ENCODE measurements at places on chromosomes 4 and X. TPM values are rescaled to one million over a fixed set of nuclear protein-coding genes. Genes with fewer than 3 reads are reported as not detected.

DNA sequence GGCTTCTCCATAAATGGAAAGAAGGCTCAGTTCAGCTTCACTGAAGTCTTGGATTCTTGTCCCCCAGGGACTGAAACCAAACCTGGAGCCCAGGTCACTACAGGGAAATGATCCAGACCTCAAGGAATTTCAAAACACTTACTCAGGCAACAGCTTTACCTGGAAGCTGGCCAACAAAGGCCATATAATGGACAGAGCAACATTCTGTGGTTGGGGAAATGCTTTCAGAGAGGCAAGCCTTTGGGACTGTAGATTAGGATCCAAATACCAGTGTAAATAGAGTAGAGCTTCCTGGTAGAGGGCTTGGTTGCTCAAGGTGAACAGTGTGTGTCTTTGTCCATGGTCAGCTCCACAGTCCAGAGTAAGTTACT is 57.0 kb upstream of the PROM1 start:
- H3K36me3 ChIP-seq, result no peaks in the 10 kb centered on the region
- peak; percentile 83 for DNase-seq
- no peak overlapping the region for H3K4me3 ChIP-seq
- peaks cover 40% of the 10 kb centered on the region for H3K27me3 ChIP-seq
- peaks cover 8% of the 10 kb centered on the region for H3K4me1 ChIP-seq

GRCh38 chrX:150227873-150228410 is 135.2 kb upstream of the MAMLD1 start:
- no peak overlapping the region for H3K4me3 ChIP-seq
- no peaks in the 10 kb centered on the region for H3K36me3 ChIP-seq
- H3K27ac ChIP-seq, result no peak overlapping the region
- H3K27me3 ChIP-seq, result no peaks in the 10 kb centered on the region
- H3K4me1 ChIP-seq, result no peaks in the 10 kb centered on the region

DNA sequence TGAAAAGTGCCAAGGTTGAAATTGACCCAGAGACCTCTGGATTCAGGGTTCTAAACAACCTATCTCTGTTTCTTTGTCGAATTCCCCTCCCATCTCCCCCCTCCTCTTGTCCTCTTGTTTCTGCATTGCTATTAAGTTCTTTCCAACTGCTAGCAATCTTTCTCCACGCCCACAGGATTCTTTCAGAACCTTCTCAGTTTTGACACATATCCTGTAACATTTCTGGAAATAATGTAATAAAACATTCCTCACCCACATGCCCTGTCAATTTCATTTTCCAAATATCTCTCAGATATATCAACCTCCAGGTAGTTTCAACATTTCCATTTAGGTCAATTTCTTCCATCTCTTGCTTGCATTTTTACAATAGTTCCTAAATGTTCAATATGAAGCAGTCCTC is 1105.9 kb downstream of the ARAP2 start:
- no peak overlapping the region for H3K4me3 ChIP-seq
- no peak overlapping the region for H3K27ac ChIP-seq
- H3K27me3 ChIP-seq, result no peaks in the 10 kb centered on the region
- no peak for DNase-seq
- H3K36me3 ChIP-seq, result no peaks in the 10 kb centered on the region

DNA sequence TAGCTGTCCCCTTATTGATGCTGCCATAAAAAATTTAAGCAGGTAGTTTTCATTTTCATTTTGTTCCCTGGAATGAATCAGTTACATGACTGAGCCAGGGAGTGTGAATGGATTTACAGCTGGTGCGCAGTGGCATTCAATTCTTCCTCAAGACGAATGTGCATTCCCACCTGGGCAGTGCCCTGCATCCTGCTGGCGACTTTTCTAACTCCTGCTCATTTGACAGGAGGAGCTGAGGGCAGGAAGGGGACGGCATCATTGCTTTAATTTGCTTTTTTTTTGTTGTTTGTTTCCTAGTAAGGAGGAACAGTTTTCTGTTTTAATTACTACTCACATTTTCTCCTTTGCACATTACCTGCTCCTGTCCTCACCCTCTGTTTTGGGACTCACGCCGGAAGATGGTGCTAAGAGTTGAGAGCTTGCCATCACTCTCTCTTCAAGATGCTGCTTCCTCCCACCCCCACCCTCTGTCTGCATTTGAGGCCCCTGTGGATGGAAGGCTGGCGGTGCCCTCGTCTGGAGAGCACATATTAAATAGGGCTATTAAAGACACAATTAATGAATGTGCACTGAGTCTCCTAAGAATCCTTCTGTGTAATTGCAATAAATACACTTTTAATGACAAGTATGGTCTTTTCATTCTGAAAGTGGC is 35.8 kb downstream of the PSAPL1 start:
- H3K27me3 ChIP-seq, result peaks cover 15% of the 10 kb centered on the region
- DNase-seq, result no peak
- H3K4me3 ChIP-seq, result no peak overlapping the region
- H3K4me1 ChIP-seq, result no peaks in the 10 kb centered on the region
- no peak overlapping the region for H3K27ac ChIP-seq
- H3K36me3 ChIP-seq, result no peaks in the 10 kb centered on the region

GRCh38 chr4:144574000-144574399 is 72.0 kb upstream of the HHIP start:
- H3K36me3 ChIP-seq, result no peaks in the 10 kb centered on the region
- H3K4me1 ChIP-seq, result peaks cover 7% of the 10 kb centered on the region
- no peak for DNase-seq
- no peak overlapping the region for H3K4me3 ChIP-seq

- DNase-seq, result no peak
- no peak overlapping the region for H3K4me3 ChIP-seq
- no peaks in the 10 kb centered on the region for H3K4me1 ChIP-seq
- H3K27ac ChIP-seq, result no peak overlapping the region
- no peaks in the 10 kb centered on the region for H3K36me3 ChIP-seq
These were observed 112.9 kb downstream of the CPZ start for GRCh38 chr4:8705161-8706145.

DNA sequence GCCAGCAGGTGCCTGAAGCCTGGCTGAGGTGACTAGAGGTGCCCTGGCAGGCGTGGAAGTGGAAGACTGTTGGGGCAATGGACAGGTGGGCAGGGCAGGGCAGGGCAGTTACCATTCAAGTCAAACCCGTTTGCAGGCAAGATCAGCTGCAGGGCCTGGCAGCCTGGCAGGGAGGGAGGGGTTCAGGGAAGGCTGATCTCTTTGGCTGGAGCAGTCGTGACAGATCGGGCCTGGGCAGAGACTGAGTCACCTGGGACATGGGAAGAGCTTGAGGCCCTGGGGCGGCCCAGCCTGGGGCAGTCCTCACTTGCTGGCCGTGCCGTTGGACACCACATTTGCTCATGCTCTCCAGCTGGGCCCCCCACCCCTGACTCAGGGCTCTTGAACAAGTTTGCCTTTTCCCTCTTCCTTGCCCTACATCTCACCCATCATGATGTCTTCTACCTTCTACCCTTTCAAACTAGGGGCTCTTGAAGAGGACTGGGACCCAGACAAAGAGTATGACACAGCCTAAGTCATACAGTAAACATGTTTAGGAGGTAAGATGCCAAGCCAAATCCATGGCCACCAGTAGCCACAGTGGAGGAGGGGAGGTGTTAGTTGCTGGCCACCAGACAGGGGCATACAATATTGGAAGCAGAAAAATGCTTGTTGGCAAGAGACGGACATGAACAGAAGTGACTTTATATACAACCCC is 2.0 kb upstream of the ZNF185 start:
- peak; percentile 54 for DNase-seq
- H3K27me3 ChIP-seq, result no peaks in the 10 kb centered on the region
- no peaks in the 10 kb centered on the region for H3K36me3 ChIP-seq
- no peak overlapping the region for H3K27ac ChIP-seq
- no peak overlapping the region for H3K4me3 ChIP-seq

- no peak overlapping the region for H3K4me3 ChIP-seq
- H3K4me1 ChIP-seq, result no peaks in the 10 kb centered on the region
- 0 out of 2 replicates have a peak, but pooled peaks cover 3% of the 10 kb centered on the region for H3K36me3 ChIP-seq
- H3K27ac ChIP-seq, result no peak overlapping the region
- no peaks in the 10 kb centered on the region for H3K27me3 ChIP-seq
- peak; percentile 46 for DNase-seq
These were observed 28.8 kb downstream of the RPS6KA3 start for GRCh38 chrX:20237864-20238263.

GRCh38 chr4:30718021-30718542 is 2.1 kb upstream of the PCDH7 start:
- DNase-seq, result peak; percentile 34
- H3K27me3 ChIP-seq, result peaks cover 35% of the 10 kb centered on the region
- peaks cover 3% of the 10 kb centered on the region for H3K4me1 ChIP-seq
- no peak overlapping the region for H3K27ac ChIP-seq
- peak overlapping the region; percentile 72 for H3K4me3 ChIP-seq

DNA sequence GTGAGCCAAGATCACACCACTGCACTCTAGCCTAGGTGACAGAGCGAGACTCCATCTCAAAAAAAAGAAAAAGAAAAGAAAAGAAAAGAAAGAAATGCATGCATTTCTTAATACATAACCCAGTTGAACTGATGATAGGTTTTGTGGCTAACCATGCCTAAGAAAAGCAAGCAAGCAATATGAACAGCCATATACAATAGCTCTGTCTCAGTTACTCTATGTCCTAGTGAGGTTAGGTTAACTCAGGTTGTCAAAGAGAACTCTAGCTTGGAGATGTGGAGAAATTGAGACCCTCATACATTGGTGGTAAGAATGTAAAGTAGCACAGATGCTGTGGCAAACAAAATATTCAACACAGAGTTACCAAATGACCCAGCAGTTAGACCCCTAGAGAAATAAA is 167.0 kb upstream of the RASGEF1B start:
- H3K4me3 ChIP-seq, result no peak overlapping the region
- DNase-seq, result no peak
- no peaks in the 10 kb centered on the region for H3K4me1 ChIP-seq
- no peaks in the 10 kb centered on the region for H3K27me3 ChIP-seq

DNA sequence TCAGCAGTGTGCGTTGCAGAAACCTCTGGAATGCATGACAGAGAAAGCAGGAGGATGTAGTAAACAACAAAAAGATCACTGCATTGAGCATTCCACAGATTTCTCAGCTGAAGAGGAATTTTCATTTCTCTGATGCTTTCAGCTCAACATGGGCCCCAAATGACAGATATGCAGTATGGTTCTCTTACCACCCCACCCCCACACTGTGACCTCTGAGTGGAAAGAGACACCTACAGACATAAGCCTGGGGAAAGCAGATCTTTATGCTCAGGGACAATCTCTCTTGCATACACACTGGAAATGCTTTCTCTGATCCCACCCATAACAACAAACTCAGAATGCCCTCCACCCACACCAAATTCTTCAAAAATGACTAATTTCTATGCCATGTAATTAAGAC is 983.7 kb upstream of the LCORL start:
- no peaks in the 10 kb centered on the region for H3K27me3 ChIP-seq
- H3K27ac ChIP-seq, result no peak overlapping the region
- no peaks in the 10 kb centered on the region for H3K36me3 ChIP-seq
- peaks cover 15% of the 10 kb centered on the region for H3K4me1 ChIP-seq

DNA sequence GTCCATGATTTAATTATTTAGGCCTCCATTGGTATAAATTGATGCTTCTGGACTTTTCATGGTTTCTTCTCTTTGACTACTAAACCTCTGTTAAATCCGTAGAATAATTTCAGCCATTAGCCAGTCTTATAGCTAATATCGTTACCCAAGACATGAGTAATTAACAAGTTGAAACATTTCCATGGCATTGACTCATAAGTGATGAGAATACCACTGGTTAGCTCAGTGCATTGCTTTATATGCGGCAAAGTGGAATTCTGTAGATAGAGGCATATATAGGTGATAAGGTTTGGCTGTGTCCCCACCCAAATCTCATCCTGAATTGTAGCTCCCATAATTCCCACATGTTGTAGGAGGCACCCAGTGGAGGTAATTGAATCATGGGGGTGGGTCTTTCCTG is 80.6 kb downstream of the VCX2 start:
- no peaks in the 10 kb centered on the region for H3K36me3 ChIP-seq
- no peaks in the 10 kb centered on the region for H3K4me1 ChIP-seq
- no peak for DNase-seq
- no peak overlapping the region for H3K4me3 ChIP-seq

- no peak for DNase-seq
- H3K4me3 ChIP-seq, result no peak overlapping the region
- no peaks in the 10 kb centered on the region for H3K36me3 ChIP-seq
- H3K27me3 ChIP-seq, result no peaks in the 10 kb centered on the region
- H3K4me1 ChIP-seq, result no peaks in the 10 kb centered on the region
These were observed 496.0 kb upstream of the AGA start for GRCh38 chr4:177938226-177938625.

DNA sequence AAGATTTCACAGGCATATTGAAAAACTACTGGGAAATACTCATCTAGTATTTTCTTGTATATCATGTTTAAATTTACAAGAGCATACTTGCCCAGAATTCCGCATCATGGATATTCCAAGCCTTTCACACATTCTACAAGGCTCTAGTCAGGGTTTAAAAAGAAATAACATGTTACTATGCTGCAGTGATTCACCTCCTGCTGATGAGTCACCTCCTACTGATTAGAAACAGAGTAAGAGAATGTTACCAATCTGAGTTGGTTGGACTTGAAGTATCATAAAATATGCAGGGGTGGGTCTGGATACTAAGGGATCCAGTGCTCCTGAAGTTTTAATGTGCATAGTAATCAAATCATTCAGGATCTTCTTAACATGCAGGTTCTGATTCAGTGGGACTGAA is 192.0 kb upstream of the ANK2 start:
- peaks cover 28% of the 10 kb centered on the region for H3K4me1 ChIP-seq
- H3K27ac ChIP-seq, result peak overlapping the region; percentile 53
- peak; percentile 94 for DNase-seq

DNA sequence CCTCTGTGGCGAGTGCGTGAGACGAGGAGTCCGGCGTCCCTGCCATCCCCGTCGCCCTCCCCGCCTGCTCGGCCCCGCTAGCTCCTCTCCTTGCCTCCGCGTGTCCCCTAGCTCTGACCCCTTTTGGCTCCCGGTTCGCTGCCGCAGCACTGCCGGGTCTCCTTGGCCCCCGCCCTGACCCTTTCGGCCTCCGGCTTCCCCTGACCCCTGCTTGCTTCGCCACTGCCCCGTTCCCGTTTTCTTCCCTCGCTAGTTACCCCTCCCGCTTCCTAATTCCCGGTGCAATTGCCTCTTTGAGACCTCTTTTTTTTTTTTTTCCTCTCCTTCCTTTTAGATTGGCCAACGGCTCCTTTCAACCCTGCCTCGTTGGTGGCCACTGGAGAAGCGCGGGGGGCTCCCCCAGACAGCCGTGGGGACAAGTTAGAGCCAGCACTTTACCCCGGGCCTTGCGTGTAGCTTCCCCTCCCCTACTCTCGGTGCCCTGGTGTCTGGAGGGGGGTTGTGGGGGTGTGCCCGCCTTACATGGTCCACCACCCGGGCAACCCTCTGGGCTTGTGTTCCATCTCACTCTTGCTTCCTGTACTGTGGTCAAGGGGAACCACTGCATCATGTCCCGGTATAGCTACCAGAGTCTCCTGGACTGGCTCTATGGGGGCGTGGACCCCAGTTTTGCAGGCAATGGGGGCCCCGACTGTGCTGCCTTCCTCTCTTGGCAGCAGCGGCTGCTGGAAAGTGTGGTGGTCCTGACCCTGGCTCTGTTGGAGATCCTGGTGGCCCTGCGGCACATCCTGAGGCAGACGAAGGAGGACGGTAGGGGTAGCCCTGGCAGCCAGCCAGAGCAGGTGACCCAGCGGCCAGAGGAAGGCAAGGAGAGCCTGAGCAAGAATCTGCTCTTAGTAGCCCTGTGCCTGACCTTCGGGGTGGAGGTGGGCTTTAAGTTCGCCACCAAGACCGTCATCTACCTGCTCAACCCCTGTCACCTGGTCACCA is 548 bp downstream of the TMEM164 start:
- peak; percentile 58 for DNase-seq
- 0 out of 2 replicates have a peak, but pooled peaks cover 7% of the 10 kb centered on the region for H3K4me1 ChIP-seq
- H3K36me3 ChIP-seq, result no peaks in the 10 kb centered on the region

The PCDH19 gene
- 0.05 TPM for polyA plus RNA-seq

The GATB gene
- polyA plus RNA-seq, result 20.0 TPM

The ADH7 gene
- not detected for polyA plus RNA-seq

The ZIC3 gene
- polyA plus RNA-seq, result not detected

The USP17L25 gene
- polyA plus RNA-seq, result not detected

The RAB41 gene
- polyA plus RNA-seq, result not detected

The TMSB15A gene
- polyA plus RNA-seq, result 2.8 TPM

The LRAT gene
- not detected for polyA plus RNA-seq
